Brain pericyte (primary cell): ENCODE measurements at places on chromosomes 1 and 21.

DNA sequence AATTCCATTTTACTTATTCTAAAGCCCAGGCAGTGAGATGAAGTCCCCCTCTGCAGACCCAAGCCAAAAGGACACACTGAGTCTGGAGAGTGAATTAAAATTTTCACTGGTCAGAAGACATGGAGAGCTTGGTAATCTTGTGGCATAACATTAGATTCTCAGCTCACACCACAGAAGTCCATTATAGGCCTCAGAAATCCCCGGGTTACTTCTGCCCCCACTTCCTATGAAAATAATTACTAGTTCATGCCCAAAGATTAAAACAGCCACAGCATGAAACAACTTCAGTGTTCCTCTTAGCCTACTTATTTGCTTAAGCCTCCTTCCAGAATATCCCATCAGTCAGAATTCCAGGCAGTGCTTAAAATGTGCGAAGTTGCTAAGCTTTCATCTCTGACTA lies 123.3 kb downstream of the ZC3H11B start:
- DNase-seq: no peak

- DNase-seq: no peak
These were observed 24.4 kb upstream of the PWP2 start for GRCh38 chr21:44082648-44083440.

DNA sequence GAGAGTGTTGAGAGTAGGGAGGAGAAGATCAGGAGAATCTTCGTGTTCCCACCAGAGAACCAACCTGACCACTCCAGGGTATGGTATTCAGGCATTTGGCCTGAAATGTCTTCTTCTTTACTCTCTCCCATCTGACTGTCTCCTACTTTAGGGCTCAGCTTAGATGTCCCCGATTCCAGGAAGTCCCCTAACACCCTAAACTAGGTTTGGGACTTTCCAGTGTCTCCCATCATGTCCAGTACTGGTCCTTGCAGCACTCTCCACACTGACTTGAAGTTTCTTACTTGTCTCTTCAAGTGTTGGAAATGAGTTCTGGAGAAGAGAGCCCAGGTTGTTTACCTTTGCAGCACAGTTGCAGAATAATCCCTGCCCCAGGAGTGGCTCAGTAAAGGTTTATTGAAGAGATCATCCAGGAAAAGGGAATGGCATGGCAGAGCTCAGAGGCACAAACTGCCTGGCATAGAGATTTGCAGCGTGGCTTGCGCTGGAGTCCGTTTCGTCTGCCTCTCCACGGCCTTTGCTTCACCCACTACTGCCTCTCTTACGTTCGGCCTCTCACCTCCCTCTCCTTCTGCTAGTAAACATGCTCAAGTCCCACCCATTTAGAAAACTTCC lies 6.2 kb upstream of the ELK4 start:
- DNase-seq: no peak

DNA sequence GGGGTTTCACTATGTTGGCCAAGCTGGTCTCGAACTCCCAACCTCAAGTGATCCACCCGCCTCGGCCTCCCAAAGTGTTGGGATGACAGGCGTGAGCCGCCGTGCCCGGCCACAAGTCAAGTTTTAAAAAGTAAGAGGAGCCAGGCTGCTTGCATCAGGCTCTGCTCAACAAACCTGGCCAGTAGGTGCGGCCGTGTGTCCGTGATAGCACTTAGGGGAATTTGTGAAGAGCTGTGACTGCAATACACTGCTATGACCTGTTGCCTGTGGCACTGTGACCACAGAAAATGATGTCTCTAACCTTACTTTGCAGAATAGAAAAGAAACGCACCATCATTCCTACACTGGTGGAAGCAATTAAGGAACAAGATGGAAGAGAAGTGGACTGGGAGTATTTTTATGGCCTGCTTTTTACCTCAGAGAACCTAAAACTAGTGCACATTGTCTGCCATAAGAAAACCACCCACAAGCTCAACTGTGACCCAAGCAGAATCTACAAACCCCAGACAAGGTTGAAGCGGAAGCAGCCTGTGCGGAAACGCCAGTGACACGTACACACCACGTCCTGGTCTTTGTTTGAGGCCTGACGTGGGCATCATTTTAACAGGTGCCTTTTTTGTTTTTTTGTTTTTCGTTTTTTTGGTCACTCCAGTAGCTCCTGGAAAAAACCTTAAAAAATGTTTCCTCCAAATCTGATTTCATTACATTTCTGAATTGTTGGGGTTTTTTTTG lies 16.7 kb downstream of the C1orf174 start:
- no peak for DNase-seq

DNA sequence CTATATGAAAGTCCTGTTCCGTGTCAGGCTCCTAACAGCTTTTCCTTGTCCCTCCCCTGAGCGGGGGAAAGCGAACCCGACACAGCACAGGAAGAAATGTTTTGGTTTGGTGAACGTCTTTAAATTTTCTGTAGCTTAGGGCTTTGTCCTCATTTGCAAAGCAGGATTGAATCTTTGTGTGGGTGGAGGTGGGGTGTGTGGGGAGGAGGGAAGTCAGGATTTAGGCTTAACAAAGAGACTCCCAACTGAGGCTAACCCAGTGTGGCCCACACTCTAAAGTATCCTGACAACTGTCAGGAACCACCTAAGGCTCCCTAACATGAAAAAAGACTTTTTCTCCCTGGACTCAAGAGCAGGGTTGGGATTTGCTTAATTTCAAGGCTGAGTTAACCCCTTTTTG lies 376.2 kb upstream of the C1orf174 start:
- DNase-seq: no peak

GRCh38 chr1:64995316-64995715 lies 29.0 kb upstream of the JAK1 start:
- no peak for DNase-seq

DNA sequence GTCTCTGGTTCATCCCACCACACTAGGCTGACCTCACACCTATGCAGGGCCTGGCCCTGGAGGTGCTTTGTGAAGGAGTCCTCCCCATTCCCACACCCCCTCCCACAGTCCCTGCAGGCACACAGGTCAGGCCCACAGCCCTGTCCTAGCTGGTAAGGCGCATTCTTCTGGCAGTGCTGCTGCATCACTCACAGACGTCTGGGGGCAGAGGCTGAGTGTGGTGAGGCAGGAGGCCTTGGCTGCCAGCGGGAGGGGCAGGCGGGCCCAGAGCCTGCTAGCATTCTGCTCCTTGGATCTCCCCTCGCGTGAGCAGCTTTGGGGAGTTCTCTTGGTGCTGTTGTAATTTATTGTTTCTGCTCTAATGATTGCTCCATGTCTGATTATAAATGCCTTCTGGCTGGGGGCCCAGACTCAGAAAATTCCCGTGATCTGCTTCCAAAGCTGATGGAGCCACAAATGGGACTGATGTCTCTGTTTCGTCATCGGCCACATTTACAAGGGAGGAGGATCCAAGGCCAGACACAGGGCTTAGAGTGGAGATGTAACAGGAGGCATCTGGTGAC lies 62.9 kb downstream of the TRABD2B start:
- DNase-seq: no peak

GRCh38 chr21:27062443-27062842 lies 95.6 kb upstream of the ADAMTS5 start:
- DNase-seq: no peak

DNA sequence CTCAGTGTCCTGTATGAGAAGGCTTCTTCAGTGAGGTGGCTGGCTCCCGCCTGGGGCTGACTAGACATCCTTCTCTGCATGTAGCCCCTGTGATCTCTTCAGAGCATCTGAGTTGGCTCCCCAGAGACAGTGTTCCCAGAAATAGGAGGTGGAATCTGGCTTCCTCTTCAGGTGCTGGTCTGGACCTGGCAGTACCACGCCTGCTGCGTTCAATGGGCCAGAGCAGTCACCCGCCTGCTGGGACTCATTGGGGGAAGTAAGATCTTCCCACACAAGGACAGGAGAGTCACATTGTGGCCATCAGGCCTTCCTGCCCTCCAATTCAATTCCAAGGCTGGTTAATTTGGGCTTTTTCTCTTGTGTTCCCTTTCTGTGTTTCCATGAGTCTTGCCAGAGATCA lies 51.0 kb downstream of the ADARB1 start:
- DNase-seq: no peak

DNA sequence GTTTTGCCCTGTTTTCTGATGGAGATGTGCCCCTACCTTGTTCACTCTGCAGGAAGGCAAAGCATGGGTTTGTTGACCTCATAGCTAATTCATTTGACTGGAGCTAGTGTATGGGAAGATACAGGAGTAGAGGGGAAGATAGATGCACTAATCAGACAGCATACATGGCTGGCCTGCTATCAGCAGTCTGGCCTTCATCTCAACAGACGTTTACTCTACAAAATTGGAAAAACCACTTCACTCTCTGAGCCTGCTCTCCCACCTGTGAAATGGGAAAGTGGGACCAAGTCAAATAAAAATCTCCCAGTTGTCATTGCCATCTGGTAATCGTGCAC lies 235.2 kb upstream of the RAB4A start:
- DNase-seq: no peak

DNA sequence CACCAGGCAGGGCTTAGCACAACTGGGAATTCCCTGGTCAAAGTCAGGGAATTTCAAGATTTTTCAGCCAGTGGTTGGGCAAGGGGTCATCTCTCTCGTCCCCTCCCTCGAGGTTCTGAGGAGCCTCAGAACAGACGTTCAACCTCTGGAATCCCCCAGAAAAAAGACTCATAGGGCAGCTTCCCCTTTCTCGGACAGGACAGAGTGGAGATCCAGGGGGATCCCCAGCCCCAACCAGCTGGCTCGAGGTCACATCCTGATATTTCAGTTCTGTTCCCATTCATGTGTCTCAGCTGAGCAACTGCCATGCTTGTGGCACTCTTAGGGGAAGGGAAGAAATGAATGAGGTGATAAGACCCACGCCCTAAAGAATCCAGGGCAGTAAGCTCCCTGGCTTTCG lies 4.9 kb upstream of the LAD1 start:
- DNase-seq: no peak

DNA sequence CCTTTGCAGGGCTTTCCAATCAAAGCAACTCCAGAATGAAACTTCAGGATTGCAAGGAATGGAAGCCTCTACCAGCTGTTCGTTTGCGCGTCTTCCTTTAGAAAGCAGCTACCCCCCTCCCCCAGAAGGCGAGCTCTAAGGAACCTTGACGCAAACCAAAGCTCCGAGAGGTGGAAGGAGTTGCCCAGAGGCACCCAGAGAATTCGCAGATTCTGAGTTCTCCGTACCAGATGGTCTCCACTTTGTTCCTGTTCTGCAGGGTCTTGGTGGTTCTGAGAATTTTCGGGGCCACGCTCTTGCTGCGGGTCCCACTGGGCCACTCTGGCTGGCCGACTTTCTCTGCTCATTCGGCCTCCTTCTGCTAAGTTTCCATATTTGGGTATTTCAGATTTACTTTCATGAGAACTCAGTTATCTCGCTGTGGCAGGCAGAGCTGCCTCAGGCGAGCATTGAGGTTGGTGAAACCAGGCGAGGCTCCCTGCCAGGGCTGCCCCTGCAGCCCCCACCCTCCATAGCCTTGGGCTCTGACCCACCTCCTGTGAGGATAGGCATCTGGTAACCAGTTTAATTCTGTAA lies 801 bp downstream of the TRAF5 start:
- no peak for DNase-seq

- no peak for DNase-seq
These were observed 171.4 kb upstream of the HMGB4 start for GRCh38 chr1:33692206-33693188.
